ENCODE measurements at places on chromosomes 5 and 9.

GRCh38 chr5:82151662-82152061, 126.5 kb downstream of the RPS23 start:
- DNase-seq = no peak

DNA sequence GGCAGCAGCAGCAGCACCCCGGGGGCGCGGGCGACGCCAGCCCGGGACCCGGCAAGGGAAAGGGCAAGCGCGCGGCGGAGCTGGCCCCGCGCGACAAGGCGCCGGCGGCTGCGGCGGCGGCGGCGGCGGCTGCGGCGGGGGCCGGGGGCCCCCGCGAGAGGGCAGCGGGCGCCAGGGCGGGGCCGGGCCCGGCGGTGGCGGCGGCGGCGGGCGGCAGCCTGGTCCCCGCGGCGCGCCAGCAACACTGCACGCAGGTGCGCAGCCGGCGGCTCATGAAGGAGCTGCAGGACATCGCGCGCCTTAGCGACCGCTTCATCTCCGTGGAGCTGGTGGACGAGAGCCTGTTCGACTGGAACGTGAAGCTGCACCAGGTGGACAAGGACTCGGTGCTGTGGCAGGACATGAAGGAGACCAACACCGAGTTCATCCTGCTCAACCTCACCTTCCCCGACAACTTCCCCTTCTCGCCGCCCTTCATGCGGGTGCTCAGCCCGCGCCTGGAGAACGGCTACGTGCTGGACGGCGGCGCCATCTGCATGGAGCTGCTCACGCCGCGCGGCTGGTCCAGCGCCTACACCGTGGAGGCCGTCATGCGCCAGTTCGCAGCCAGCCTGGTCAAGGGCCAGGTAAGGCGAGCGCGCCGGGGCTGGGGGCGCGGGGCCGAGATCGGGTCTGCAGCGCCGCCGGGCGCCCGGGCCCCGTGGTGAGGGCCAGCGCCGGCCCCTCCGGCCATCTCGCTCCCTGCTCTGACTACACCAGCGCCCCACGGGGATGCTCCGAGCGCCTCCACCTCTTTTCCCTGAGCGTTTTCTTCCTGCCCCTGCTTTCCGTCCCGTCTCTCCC, at the start of gene UBE2QL1:
Gene UBE2QL1 (plus strand): TSS at position 238 of the 843 bp plus-strand sequence. CDS start 35 bp downstream, at position 273.
- DNase-seq = no peak

- no peak for DNase-seq
These were observed 79.9 kb upstream of the CPEB4 start for GRCh38 chr5:173808079-173808808.

DNA sequence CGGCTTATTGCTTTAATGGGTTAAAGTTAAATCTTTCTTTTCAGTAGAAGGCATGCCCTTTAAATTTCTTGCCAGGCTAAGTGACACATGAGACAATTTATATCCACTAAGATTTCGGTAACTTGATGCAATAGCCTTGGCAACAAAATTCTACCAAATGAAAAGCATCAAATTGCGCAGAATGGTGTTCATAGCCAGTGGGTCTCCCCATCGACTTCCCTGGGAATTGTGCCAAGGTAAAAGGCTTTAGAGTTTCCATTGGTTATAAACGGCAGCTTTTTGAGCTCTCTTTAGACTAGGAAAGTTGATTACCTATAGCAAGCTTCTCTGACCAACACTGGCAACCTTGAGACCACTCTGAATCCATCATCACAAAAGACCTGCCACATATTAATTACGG, 358.4 kb downstream of the ARRDC3 start:
- no peak for DNase-seq

DNA sequence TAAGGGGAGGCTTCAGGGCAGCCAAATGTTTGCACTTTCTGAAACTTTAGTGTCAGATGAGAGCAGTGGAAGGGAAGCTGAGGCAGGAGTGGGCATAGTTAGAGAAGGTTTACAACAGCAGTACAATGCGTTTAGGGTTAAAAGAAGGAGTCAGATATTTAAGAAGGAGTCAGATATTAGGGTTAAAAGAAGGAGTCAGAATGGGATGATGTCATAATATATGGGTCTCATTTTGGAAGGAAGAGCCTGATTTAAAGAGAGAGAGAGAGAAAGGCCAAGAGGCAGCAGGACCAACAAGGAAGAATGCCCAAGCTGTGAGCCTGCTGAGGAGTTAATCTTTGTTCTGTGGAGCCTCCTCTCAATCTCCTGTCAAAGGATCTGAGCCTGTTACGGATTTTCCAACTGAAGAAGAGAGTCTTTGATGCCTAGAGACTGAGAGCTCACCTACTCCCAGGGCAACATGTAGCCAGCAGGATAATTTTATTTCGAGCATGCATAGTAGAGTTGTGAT, 9.5 kb downstream of the ISL1 start:
- no peak for DNase-seq

DNA sequence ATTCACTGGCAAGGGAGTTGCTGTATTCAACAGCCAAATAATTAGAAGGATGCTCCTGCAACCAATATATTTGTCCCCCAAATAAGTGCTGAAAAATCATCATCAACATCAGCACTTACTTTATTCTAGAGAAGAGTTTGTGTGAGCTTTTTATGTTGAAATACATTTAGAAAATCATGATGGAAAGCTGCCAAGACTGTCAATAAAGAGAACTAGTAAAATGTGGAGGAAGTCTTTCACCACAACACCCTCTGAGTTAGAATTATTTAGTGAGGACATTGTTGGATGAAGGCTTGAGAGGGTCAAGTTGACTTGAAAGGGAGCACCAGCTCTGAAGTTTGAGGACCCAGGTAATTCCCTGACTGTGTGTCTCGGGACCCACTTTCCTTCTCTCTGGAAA, 100.2 kb upstream of the TBCA start:
- no peak for DNase-seq

DNA sequence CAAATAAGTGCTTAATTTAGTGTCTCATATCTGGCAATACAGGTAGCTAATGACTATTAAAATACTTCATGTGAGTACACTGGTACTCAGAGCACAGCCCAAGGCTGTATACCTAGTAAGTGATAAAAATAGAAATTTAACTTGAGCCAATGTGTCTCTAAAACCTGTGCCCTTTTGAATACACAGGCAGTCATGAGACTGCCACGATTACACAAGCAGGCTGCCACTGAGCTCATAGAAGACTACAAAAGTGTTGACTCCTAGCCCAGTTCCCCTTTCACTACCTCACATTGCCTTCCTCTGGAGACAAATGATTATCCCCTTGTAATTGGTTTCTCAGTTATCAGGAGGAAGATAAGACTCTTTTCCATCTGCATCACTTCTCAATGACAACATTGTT, 66.3 kb upstream of the PAPPA start:
- no peak for DNase-seq

GRCh38 chr9:85729882-85730281, 11.9 kb downstream of the AGTPBP1 start:
- DNase-seq = no peak

DNA sequence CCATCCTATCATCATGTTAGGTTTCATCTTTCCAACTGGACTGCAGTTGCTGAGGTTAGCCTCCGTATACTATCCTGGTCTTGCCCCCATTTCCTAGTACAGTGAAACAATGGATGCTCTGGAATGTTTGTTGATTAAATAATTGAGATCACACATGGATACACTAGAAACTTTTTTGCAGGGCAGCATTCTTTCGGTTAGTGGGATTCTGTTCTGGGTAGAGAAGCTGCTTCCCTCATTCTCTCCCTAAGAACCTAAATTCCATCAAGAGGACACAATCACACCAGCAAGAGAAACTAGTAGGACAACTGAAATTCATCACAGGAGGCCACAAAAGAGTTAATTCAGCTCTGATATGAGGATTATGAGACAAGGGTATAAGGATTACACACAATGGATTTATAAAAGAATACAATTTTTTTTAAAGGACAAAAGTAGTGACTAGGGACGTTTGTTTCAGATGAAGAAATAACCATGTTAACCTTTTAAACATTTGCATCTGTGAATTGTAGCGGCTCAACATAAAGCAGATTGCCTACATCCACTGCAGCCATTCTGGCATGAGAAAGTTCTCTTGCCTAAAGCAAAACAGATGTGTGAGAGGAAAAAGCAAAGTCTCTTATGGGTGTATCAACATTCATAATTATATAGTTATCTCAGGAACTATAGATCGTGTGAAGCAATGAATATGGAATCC, 162.7 kb upstream of the LHFPL2 start:
- no peak for DNase-seq

GRCh38 chr9:121972501-121972981, 120.6 kb downstream of the TTLL11 start:
- DNase-seq = no peak

DNA sequence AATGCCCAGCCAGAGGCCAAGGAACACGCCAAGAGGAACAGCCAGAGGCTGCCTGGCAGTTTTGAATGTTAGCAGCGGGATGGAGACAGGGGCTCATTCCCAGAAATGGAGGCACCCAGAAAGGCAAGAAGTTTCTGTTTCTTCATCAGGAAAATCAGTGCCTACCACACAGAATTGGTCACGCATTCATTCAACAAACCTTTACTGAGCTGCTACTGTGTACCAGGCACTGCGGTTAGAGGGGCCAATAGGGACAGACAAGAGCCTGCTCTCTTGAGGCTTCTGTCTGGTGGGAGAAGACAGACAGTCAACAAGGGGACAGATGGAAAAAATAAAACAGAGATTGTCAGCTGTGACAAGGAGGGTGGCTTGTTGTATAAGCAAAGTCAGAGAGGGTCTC, 27.2 kb upstream of the CPLX2 start:
- DNase-seq = no peak

DNA sequence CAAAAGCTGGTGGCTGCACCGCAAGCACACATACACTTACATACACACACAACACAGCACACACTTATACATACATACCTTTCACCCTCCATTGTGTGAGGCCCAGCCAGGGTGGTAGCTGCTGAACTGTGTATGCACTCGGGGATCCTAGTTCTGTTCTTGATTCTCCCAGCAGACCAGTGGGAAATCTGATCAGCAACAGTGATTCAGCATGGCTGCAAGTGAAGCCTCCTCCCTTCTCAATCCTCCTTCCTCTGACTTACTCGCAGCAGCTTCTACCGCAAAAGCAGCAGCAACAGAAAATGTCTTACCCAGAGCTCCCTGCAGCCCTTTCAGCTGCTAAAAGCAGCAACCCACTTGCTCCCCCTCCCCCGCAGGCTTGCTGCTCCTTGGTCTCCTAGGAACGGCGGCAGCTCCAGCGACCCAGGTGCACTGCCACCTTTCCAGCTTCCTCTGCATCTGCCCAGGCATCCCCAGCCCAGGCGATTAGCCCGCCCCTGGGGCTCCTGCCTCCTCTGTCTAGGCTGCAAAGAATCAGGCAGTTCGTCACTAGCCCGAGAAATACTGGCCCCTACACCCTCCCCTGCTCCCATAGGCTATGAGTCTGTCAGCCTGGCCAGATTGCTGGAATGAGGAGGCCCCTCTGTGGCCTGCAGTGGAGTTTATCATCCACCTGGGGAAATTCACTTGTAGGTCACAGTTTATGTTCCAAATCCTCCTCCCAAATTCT, at the start of gene KLHL3:
Gene KLHL3 (minus strand): TSS at position 535 of the 730 bp plus-strand sequence. CDS start 443 bp downstream, at position 92.
- peak; percentile 69 for DNase-seq

- DNase-seq = no peak
These were observed 48.2 kb downstream of the DAB2IP start for GRCh38 chr9:121699571-121700164.

DNA sequence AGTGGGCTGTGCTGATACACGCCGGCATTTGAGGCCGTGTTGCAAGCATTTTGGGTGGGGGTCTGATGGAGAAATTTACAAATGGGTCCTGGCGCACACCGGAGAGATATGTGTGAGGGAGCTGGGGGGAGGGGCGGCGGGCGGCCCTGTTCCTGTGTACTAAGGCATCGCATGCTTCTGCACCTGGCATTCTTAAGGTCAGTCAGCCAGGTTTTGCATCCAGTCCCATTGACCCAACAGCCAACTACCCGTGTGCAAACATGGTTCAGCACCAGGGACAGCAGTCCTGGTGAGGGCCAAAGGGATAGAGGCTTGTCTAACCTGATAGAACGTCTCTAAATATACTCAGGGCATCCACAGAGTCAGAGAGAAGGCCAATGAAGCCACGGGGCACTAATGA, 839 bp downstream of the GABRG2 start:
- no peak for DNase-seq

DNA sequence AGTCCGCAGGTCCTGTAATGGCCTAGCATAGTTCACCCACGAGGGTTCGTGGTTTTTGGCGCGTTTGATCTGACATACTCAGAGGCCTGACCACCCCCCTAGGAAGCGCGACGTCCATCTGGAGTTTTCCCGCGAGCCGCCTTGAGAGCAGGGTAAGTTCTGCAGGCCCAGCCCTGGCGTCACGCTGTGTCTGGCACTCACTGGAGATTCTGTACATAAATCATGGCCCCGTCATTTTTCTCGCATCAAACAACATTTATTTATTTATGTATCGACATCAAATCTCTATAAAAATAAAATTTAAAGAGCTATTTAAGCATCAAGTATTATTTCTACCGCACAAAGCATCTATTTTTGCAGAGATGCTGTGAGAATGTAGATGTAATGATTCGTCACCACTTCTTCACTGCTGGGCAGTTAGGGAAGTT, 437 bp upstream of the TRIM41 start:
- DNase-seq = no peak

DNA sequence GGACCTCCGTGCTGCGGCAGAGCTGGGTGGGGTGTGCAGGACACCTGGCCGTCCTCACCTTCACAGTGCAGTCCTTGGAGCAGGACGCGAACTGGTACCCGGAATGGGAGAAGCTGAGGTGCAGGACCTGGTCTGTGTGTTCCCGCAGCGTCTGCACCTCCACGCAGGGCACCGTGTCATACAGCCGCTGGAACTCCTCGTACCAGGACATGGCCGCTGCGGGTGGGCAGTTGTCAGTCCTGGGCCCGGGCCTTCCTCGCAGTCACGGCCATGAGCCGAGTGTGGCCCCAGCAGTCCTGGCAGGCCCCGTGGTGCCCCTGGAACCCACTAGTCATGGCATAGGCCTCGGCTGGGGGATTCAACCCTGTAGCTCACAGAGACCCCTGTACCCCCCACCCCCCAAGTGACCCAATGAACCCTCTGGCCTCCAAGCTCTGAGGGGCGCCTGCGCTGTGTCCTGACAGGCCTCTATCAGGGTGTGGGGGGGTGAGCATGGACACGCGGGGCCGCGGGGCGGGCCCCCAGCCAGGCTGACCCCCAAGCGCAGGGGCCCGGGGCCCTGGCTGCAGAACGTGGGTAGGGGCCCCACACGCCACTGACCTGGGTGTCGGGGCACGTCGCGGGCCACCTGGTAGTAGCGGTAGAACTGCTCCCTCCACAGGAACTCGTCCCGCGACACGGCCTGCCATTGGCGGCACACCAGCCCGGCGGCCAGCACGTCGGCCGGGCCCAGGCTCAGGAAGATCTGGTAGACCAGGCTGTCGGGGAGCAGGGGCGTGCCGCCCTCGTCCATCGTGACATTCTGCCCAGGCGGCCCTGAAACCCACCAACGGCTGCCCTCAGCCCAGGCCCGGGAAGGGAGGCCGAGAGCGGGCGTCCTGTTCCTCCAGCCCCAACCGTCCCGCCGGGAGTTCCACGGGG, 987 bp downstream of the FBXW5 start:
- DNase-seq = peak; percentile 38

DNA sequence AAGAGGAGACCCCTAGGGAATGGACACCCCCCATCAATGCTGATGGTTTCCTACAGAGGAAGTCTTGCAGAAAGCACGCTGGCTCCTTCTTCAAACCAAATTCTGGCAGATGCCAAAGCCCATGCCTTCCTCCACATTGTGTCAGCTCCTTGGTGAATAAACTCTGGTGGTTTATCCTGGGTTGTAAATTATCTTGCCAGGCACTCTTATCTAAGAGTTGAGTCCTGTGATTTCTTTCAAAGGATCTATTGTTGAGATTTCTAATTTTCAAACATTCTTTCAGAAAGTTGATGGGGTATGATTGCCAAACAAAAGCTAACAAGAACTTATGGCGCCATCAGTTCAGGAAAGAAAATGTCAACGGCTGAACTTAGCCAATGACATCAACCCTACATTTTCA, 160.4 kb downstream of the NSG2 start:
- no peak for DNase-seq

- DNase-seq = no peak
These were observed 30.4 kb downstream of the GADD45G start for GRCh38 chr9:89634995-89635742.

Measured in CD4-positive, alpha-beta T cell treated with Interleukin-17A for 4 hours (primary cell).